Naive thymus-derived CD8-positive, alpha-beta T cell (primary cell): ENCODE measurements at places on chromosomes 16 and 17.

DNA sequence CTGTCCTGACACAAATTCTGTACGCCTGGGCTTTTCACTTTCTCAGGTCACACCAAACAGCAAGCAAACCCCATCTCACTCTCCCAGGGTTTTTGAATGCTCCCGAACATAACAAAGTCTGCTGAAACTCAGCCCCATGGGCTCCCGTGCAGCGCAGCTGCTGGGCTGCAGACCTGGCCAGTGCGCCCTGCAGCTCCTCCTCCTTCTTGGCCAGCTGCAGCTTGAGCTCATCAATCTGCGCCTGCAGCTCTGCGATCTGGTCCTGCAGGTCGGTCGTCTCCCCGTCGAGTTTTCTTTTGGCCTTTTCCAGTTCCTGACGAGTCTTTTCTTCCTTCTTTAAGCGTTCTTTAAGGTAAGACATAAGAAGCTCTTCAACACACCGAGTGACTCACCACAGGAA, 70.5 kb downstream of the NDEL1 start:
- no peak for DNase-seq

GRCh38 chr16:20327444-20328041, at the start of gene GP2:
GP2 (minus strand) TSS chr16:20327513; CDS start chr16:20326431, 1,082 bp downstream.
- DNase-seq, result no peak

- no peak for DNase-seq
Observed at GRCh38 chr17:74571621-74572270, 4.4 kb upstream of the CD300H start.

GRCh38 chr16:28280881-28281836, 11.2 kb upstream of the SBK1 start:
- no peak for DNase-seq

- no peak for DNase-seq
Observed at GRCh38 chr17:51344532-51344931, 84.2 kb downstream of the UTP18 start.

GRCh38 chr17:39604911-39605491, 2.7 kb downstream of the NEUROD2 start:
- DNase-seq, result no peak

- DNase-seq, result no peak
Observed at GRCh38 chr16:14635395-14636165, 2.8 kb downstream of the BFAR start.

GRCh38 chr17:9912121-9913099, 7.3 kb upstream of the RCVRN start:
- no peak for DNase-seq

- DNase-seq, result no peak
Observed at GRCh38 chr16:58459344-58460218, 40.4 kb upstream of the NDRG4 start.

DNA sequence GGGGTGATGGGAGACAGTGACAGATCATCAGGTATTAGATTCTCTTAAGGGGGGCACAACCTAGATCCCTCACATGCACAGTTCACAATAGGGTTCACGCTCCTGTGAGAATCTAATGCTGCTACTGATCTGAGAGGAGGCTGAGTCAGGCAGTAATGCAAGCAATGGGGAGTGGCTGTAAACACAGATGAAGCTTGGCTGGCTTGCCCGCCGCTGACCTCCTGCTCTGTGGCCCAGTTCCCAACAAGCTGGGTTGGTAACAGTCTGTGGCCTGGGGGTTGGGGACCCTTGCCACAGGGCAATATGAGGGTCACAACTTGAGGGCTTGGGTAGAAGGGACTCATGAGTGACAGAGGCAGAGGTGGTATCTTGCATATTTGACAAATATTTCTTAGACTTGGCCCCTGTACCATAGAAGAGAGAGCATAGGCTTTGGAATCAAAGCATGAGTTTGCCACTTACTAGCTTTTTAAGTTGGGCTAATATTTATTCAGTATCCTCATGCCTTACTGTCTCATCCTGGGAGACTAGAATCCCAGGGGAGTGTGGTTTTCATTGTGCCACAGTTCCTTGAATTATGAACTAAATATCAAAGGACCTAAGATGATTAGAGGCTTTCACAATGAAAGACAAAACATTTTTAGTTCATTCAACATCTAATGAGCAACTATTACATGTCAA, 133.4 kb downstream of the SPACA3 start:
- no peak for DNase-seq

- DNase-seq, result peak; percentile 70
Observed at GRCh38 chr17:34542700-34543336, 36.6 kb upstream of the TMEM132E start.

GRCh38 chr17:14006249-14006942, 62.9 kb upstream of the COX10 start:
- DNase-seq, result no peak

GRCh38 chr16:69324013-69324531, 6.3 kb downstream of the PDF start:
- no peak for DNase-seq

DNA sequence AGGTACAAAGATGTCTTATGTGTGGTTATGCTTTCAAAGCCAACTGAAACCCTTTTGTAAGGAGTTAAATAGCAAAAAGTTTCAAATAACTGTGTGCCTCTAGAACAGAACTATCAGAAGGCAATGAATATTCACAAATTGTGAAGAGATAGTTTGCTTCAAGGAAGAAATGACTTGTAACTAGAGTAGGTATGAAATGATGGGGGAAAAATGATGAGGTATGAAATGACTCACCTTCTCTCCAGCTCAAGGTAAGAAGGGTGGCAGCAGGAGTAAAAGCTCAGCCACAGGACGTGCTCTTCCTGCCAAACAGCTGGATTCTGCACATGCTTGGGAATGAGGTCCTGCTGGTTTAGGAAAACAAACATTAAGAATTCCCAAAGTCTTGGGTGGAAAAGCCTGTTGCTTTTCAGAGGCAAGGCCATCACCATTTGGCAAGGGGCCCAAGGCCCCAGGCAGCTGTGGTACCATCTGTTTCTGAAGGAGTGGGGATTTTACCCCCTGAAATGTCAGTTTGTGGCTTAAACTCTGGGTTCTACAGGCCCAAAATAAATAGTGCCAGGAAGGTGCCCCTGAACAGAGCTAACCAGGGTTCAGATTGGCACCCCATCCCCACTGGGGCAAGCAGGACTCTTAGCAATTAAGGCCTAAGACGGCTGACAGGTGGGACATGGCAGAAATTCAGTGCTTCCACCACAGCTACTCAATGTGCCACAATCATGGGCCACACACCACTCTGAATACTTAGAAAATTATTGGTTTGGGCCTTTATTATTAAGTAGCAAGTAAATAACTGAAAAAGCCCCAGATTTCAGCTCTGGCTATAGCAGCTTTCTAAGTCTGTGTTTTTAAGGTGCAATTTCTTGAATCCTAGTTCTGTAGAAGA, 13.3 kb downstream of the HERPUD1 start:
- DNase-seq, result no peak

GRCh38 chr16:79003026-79003609, 597.4 kb downstream of the MAF start:
- no peak for DNase-seq

GRCh38 chr16:28059841-28060575, 3.5 kb downstream of the GSG1L start:
- no peak for DNase-seq

GRCh38 chr17:12568358-12569251, 97.1 kb upstream of the MYOCD start:
- no peak for DNase-seq

GRCh38 chr17:28319598-28319935, 567 bp downstream of the TMEM97 start:
- DNase-seq, result no peak

- no peak for DNase-seq
Observed at GRCh38 chr16:60945225-60945624, 1091.0 kb downstream of the CDH8 start.

DNA sequence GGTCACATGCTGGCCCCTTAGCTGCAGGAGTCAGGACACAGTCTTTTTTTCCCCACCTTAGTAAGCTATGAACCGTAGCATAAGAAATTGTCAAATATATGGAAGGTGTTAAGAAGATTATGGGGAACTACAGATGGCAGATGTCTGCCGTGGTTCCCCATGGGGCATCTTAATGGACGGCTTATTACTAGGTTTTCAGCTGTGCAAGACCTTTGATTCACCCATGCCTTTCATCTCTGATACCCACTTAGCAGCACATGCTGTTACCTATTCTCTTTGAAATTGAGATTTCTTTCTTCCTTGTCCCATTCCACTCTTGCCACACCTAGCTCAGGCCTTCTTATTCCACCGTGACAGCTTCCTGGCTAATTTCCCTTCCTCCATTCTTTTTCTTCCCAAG, 70.7 kb downstream of the RPTOR start:
- DNase-seq, result no peak

DNA sequence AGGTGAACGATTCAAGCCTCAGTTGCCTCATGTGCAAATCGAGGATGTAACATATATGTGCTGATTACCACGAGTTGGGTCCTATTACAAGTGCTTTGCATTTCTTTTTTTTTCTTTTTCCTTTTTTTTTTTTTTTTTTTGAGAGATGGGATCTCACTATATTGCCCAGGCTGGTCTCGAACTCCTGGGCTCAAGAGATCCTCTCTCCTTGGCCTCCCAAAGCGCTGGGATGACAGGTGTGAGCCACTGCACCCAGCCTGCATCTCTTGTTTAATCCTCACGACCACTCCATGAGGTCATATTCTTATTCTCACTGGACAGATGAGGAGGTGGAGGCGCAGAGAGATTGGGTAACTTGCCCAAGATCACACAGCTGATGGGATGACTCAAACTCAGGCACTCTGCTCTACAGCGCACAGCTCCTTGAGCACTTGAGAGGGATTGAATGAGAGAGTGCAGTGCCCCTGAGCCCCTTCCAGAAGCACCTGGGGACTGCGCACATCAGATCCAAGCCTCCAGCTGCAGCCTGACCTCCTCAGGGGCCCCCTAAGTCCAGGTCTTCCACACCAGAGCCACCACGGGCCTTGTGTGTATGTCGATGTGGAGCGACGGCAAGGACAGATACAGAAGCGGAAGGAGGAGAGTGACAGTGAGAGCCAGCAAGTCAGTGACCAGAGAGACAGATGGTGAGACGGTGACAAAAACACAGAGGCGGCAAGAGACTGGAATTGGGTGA, 4.9 kb downstream of the STX1B start:
- no peak for DNase-seq

- DNase-seq, result no peak
Observed at GRCh38 chr17:29179232-29180033, 765 bp downstream of the MYO18A start.

- DNase-seq, result no peak
Observed at GRCh38 chr17:79704691-79705090, 26.1 kb upstream of the ENPP7 start.

- no peak for DNase-seq
Observed at GRCh38 chr16:79847101-79847500, 246.6 kb upstream of the MAF start.

DNA sequence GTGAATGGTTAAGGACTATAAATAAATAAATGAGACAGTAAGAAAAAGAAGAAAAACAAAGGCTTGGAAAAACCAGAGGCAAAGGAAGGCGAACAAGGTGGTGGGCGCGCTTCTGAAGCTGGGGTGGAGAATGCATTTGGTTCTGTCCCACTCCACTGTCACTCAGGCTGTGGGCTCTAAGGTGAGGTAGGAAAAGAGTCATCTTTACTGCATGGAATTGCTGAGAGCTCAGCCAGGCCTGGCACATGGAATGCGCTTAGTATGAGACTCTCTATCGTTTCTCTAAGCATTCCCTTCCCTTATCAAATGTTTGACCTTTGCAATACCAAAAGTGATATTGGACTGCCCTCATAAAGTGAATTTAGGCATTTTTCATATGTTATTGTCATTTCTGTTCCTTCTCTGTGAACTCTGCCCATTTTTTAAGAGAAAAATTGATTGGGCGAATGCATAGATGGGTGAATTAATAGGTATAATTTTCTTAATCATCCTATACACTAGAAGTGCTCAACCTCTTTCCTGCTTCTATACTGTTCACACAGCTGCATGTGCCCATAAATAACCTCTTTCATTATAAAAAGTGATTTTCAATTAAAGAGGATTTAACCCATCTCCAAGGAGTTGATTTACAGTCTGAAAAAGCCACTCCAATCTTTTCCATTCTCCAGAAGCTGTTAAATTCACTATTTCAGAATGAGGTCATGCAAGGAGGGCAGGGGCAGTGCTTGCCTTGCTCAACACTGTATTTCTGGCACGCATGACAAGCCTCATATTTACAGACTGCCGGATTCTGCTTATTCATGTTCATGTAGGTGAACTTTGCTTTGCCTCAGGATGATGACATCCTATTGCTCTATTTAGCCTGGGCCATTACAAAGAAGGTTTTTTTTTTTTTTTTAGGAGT, 87.7 kb downstream of the MYH10 start:
- DNase-seq, result no peak

- DNase-seq, result no peak
Observed at GRCh38 chr17:68771867-68772515, 170.8 kb upstream of the FAM20A start.
